Stimulated activated CD4-positive, alpha-beta T cell treated with anti-CD3 and anti-CD28 coated beads, Interleukin-1b, Interleukin-23, amount 100 ng/mL, for 1 hour (primary cell): ENCODE measurements at places on chromosomes 2 and 18.

- DNase-seq = no peak
These were observed 7.5 kb downstream of the COPS8 start for GRCh38 chr2:237092920-237093781.

GRCh38 chr18:62881509-62882016, 166.2 kb downstream of the PHLPP1 start:
- no peak for DNase-seq

- DNase-seq = no peak
These were observed 21.7 kb upstream of the LRRTM1 start for GRCh38 chr2:80326214-80326613.

GRCh38 chr2:17196380-17196779, 321.9 kb downstream of the RAD51AP2 start:
- DNase-seq = no peak

DNA sequence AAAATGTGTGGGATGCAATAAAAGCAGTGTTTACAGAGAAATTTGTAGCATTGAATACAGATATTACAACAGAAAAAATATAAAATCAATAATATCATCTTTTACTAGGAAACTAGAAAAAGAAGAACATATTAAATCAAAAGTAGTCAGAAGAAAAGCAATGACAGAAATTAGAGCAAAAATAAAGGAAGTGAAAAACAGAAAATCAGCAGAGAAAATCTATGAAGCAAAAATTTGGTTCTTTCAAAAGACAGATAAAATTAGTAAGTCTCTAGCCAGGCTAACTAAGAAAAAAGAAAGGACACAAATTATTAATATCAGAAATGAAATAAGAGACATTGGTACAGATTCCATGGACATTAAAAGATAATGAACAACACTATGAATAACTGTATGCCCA, 212.0 kb upstream of the MGAT5 start:
- no peak for DNase-seq

DNA sequence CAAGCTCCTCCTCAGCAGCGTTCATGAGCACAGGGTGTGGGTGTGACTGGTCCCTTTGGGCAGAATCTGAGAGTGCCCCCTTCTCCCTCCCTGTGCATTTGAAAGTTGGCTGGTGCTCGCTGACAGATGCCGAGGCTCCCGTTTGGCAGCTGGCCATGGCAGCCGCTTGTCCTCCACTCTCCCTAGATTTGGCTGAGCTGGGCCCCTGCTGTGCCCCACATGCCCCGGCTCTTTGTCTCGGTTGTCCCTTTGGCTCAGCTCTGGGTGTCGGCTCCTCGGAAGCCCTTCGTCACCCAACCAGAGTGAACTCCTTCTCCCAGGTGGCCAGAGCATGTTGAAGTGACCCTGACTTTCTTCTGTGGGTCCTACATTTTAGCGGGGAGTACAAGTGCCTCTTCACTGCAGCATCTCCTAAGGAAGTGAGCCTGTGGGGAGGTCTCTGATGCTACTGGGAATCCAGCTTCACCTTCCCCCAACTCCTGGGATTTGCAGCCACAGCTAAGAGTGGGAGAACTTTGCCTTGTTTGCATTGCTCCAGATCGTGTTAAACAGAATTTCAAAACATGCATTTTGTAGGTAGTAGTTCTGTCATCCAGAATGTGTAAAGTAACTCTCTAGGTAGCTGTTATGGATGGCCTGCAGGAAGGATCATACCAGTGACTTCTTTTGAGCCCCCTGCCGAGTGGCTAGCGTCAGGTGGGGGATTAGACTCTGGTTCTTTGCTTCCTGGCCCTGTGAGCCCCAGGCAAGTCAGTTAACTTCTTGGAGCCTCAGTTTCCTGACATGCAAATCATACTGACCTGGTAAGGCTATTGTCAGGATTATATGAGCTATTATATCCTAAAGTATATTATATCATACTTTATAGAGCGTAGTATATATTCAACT, 24.2 kb downstream of the HPCAL1 start:
- no peak for DNase-seq

GRCh38 chr2:32342801-32343200, 14.0 kb upstream of the BIRC6 start:
- no peak for DNase-seq

DNA sequence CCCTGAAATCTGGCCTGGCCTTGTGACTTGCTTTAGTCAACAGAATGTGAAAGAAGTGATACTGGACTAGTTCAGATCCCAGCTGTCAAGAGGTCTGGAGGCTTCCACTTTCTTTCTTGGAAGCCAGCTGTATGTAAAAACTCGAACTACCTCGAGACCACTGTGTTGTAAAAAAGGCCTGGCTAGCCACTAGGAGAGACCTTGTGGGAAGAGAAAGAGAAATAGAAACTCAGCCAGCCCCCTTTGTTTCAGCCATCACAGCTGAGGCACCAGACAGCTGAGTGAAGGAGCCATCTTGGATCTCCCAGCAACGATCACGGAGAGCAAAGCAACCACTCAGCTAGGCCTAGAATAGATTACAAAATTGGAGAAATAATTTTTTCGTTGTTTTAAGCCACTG, 324.9 kb upstream of the TCF4 start:
- DNase-seq = no peak

DNA sequence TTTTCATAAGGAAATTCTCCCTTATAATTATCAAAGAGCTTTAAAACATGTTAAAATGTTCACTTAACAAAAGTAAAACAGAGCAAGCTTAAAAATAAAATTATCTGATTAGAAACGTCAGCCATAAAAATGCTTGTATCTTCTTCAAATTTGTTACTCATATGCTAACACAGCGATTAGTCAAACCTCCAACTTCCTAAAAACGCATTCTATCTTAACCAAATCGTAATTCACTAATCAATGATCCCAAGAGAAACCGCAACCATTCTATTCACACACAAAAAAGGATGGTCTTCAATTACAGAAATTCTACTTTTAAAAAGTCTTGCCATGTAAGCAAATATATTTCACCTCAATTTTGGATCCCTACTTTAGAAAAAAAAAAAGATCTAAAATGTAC, 1.9 kb downstream of the STK17B start:
- no peak for DNase-seq

GRCh38 chr2:159712929-159713420, 669 bp downstream of the MARCHF7 start:
- no peak for DNase-seq

DNA sequence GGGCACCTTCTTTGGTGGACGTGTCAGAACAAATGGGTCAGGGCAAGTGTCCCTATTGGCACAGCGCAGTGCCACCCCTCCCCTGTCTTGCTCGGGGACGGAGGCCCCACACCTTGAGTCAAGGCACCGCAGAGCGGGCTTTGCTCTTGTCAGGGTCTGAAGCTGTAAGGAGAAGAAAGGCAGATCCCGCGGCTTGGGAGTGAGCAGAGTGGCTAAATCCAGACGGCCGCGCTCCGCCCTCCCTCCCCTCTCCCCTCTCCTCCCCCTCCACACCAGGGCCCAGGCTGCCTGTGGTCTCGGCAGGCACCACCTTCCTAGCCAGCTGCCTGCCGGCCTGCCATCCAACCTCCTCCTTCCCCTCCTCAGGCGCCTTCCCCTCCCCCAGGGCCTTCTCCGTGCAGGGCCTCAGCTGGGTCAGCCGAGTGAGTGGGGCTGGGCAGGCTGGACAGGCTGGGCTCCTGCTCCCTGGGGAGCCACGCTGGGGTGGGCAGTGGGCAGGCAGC, 25.8 kb downstream of the SPEG start:
- no peak for DNase-seq

- no peak for DNase-seq
These were observed 11.1 kb upstream of the OTOS start for GRCh38 chr2:240151477-240152031.

GRCh38 chr2:2015646-2016045, 271.3 kb upstream of the PXDN start:
- no peak for DNase-seq

GRCh38 chr2:187483537-187483936, 35.5 kb upstream of the CALCRL start:
- no peak for DNase-seq

DNA sequence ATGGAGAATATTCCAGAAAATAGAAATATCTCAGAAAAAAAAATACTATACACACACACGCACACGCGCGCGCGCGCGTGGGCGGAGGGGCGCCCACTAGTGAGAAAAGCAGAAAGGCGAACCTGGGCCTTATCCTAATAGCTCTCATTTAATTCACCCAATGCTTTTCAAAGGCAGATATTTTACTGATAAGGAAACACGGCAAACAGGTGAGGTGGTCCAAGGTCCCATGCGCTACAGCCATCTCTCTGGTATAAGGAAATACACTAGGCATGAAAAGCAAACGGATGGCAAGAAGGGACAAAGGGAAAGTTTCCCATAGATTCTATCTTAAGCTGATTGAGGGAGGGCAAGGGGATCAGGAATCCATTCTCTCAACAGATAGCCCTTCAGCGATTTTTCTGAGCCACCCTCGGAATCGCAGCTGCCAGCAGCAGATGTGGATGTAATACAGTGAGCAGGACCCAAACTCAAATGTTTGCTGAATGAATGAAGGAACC, 136.7 kb downstream of the TMEM247 start:
- DNase-seq = no peak

GRCh38 chr2:188878716-188879115, 95.5 kb upstream of the COL3A1 start:
- DNase-seq = no peak

- DNase-seq = no peak
These were observed 50.1 kb downstream of the MAP2 start for GRCh38 chr2:209473930-209474419.

DNA sequence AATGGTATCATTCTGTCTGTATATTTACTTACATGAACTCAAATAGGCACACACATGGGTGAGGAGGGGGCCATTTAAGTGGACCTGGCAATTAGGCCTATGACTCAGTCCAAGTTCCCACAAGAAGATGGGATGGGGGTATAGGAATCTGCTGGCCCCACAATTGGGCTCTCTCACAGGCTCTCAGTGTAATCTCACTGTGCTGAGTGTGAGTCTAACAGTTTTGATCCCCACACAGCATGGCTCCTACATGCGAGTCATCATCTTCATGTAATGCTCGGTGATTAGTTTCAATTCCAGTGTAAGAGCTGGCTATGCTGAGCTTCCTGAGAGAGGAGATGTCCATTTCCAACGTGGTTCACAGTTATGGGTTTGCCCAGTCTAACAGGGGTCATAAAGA, 114.0 kb downstream of the GATA6 start:
- DNase-seq = no peak

GRCh38 chr18:9328776-9329175, 5.8 kb upstream of the TWSG1 start:
- no peak for DNase-seq

DNA sequence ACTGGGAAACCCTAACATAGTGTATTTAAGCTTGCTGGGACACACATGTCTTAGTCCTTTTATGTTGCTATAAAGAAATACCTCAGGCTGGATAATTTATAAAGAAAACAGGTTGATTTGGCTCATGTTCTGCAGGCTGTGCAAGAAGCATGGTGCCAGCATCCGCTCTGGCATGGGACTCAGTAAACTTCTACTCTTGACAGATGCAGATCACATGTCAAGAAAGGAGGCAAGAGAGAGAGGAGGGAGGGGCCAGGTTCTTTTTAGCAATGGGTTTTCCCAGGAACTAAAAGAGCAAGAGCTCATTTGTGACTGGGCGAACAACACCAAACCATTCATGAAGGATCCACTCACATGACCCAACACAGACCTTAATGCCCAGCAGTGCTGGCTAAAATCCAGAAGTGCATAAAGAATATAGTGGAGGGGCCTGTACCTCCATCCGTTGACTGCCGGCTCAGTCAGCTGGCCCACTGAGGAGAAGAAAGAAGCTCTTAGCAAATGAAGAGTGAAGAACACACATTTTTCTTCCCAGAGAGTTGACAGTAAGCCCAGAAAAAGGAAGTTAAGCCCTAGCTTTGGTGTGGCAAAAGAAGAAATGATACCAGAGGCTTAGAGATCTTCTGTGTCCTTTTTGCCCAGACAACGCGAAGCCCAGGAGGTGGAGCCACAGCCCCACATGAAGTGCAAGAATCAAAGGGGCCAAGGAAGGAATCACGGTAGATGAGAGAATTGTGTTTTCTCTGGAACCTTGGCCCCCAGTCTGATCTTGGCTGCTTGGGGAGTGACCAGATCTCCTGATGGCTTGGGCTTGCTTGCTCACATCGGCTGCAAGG, 183.5 kb upstream of the FAM98A start:
- DNase-seq = no peak

- no peak for DNase-seq
These were observed at the start of gene RESP18 for GRCh38 chr2:219332542-219332941. Gene RESP18 (minus strand): TSS chr2:219332744.

GRCh38 chr2:2974982-2975381, 402.6 kb downstream of the EIPR1 start:
- no peak for DNase-seq

DNA sequence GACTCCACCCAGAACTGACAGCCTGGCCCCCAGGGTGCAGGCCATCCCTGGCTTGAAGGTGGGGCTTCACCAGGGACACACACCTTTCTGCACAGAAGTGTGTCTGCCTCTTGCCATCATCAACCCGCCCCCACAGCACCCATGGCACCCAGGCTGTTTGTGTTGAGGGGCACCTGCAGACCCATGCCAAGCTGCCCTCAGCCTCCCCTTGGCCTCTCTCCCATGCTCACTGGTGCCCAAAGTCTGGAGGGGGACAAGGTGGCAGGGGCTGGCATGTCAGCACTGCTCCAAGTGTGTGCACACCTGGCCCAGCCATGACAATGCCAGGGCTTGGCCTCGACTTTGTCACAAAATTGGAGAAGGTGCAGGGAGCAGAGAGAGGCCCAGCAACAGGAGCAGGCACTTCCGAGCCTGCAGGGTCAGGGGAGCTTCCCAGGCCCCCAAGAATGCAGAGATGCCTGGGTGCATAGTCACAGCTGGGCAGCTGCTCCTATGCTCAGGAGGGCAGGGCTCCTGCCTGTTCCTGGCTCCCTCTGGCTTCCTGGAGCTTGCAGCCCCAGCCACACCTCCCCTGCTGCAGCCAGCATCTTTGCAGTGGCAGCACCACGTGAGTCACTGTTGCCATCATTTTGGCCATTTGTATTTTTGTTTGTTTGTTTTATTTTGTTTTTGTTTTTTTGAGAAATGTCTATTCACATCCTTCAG, 280.6 kb upstream of the UBE2E3 start:
- DNase-seq = no peak

GRCh38 chr18:25454270-25454659, 102.3 kb upstream of the ZNF521 start:
- no peak for DNase-seq

GRCh38 chr2:126792186-126792585, 106.5 kb upstream of the TEX51 start:
- no peak for DNase-seq

- no peak for DNase-seq
These were observed 20.5 kb downstream of the TMEM18 start for GRCh38 chr2:656676-657075.

GRCh38 chr2:168758970-168759820, 43.2 kb upstream of the NOSTRIN start:
- no peak for DNase-seq

DNA sequence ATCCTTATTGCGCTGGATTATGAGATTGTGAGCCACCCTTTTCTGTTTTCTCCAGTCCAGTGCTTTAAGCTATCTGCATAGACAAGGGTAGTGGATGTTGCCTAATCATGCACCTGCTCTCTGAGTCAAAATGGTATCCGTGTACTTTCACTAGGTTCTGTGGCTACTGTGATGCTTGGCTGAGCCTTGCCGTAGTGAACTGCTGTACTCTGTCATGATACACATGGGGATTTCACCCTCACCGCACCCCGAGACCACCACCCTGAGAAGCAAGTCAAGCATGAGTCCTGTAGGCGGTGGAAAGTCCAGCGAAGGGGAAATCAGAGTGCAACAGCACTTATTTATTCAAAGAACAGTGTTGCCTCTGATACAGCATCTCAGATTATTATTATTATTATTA, 55.0 kb downstream of the ARHGAP25 start:
- DNase-seq = no peak
